ENCODE measurements at places on chromosomes 5 and 9.

GRCh38 chr9:136357202-136357725 is 6.3 kb downstream of the DNLZ start:
- DNase-seq: no peak

GRCh38 chr5:117286813-117287212 is 712.2 kb upstream of the SEMA6A start:
- DNase-seq: no peak

GRCh38 chr5:89712134-89712700 is 697.3 kb downstream of the CETN3 start:
- no peak for DNase-seq

GRCh38 chr5:163773226-163773625 is 267.8 kb downstream of the MAT2B start:
- DNase-seq: no peak

GRCh38 chr5:173016598-173017046 is 33.1 kb downstream of the ATP6V0E1 start:
- DNase-seq: no peak

GRCh38 chr5:173201636-173202265 is 33.3 kb downstream of the NKX2-5 start:
- no peak for DNase-seq

DNA sequence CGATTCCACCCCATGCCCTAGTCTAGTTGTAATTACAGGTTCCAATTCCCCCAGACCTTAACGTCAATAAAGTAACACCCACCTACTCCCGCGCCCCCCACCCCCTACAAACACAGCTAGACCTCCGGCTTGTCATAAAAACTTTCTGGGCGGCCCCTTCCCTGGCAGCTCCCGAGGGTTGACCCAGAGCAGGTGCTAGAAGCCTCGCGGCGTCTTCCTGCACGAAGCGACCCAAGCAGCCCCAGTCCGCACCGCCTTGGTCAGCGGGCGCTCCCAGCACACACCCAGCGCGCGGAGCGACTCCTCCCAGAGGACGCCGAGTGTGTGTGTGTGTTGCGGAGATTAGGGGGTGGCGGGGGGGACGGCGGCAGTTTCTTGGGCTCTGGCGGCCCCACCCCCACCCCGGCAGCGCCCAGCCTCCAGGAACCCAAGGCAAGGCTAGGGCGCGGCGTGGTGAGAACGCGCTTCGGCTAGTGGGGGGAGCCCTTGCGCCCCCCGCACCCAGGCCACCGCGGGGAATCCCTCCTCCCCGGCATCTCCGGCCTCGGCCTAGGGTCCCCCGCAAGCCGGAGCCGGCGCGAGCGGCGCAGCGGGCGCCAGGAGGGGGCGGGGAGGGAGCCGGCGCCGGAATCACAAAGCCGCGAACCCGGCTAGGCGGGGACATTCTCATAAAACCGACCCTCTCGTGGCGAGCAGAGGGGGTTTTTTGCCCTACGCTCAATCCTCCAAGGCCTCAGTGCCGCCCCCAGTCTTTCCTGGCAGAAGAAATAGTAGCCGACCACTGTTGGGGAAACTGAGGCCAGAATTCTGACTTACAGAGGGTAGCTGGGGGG is 2.2 kb downstream of the PCDH1 start:
- DNase-seq: no peak

DNA sequence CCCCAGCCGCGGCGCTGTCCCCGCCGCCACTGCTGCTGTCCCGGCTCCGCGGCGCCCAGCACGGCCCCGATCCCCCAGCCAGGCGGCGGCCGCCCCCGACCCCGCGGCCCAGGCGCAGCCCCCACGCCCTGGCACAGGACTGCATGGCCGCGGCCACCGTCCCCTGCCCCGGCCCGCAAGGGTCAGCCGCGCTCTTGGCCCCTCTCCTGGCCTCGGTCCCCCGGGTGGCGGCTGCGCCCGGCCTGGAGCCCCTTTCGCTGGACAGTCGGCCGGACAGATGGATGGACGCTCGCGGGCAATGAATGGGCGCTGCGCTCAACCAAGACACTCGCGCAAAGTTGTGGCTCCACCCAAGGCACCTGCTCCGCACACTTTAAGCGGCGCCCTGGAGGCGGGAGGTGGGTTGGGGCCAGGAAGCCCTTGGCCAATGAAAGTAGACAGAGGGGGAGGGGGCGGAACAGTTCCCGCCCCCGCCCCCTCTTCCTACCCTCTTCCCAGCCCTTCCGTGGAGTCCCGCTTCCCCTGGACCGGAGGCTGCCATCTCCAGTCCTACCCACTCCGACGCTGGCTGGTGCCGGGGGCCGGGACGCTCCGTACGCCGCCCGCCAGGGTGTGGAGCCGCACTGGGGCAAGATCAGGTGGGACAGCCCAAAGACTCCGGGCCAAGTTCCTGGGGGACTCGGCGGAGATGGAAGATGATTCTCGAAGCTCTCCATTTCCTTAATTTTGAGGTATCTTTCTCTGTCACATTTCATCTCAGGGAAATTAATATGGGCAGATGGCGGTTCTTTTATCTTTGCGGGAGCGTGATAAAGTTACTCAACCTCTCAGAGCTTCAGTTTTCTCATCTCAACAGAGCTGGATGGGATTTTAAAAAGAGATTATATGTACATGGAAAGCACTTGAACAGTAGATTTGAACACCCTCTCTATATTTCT is at the start of gene GLDC:
Gene GLDC (minus strand): TSS at position 375 of the 938 bp plus-strand sequence. CDS start 230 bp downstream, at position 145.
- peak; percentile 30 for DNase-seq

GRCh38 chr9:82512728-82513127 is 524.2 kb downstream of the SPATA31D1 start:
- no peak for DNase-seq

DNA sequence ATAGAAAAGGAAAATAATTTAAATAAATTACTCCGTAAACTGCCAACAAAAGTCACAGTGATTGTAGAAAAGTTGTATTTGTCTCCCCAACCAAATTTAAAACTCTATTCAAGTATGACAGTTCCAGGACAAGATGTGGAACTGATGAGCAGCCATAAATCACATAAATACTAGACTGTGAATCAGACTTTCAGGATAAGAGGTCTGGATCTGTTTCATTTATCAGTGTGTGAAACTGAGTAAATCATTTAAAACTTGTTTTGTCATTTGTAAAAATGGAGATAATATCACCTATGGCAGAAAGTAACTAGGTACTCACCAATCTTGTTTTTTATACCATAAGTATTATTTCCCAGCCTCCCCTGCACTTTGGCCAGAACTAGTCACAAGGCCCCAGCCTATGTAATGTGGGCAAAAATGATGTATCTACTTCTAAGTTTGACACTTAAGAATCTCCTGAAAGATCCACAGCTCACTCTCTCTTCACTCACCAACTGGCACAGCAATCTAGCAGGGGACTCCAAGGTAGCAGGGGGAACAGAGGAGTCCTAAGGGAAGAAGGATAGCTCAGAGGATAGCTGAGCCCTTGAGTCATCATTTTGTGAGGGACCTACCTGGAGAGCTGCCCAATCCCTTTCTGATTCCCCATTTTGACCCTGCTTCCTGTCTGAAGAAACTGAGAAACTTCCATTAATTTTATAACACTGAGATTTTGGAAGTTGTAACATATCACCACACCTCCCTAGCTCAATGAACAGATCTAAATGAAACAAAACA is 31.6 kb downstream of the TMEM161B start:
- DNase-seq: no peak

DNA sequence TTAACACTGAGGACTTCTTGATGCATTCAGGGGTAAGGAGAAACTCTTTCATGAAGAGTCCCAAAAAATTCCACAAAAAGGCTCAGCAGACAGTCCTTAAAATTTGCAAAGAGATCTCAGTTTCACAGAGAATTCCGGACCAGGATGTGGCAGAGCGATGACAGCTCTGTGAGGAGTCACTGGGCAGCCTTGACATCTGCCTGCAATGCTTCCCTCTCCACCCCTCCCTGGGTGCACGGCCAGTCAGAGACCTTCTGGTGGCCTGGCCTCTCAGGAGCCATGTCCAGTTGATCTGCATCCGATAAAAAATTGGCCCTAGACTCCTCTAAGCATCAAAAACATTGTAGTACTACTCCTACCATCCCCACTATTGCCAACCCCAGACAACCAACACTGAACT is 76.8 kb downstream of the MACROH2A1 start:
- no peak for DNase-seq

DNA sequence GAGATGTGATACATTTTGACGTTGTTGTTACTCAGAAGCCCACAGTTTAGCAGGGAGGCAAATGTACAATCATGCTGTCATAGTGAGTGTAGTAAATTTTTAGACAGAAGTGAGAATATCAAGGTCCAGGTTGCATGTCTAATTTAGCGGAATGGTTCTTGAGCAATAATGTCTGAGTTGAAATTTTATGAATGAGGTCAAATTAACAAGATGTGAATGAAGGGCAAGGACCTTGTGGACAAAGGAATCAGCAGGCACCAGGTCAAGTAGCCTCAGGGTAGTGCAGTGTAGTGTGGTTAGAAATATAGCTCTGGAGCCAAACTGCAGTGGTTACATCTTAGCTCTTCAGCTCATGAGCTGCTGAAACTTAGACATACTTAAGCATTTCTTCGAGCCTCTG is 36.2 kb downstream of the TNFSF8 start:
- no peak for DNase-seq
